ENCODE measurements at places on chromosomes 12 and 14. TPM values are rescaled to one million over a fixed set of nuclear protein-coding genes. Genes with fewer than 3 reads are reported as not detected.

GRCh38 chr12:108374596-108375320, 35.6 kb upstream of the CMKLR1 start:
- no peak for DNase-seq

- no peak for DNase-seq
Measured at GRCh38 chr12:32332446-32332845, 66.9 kb upstream of the FGD4 start.

PAH gene
- total RNA-seq = not detected

DNA sequence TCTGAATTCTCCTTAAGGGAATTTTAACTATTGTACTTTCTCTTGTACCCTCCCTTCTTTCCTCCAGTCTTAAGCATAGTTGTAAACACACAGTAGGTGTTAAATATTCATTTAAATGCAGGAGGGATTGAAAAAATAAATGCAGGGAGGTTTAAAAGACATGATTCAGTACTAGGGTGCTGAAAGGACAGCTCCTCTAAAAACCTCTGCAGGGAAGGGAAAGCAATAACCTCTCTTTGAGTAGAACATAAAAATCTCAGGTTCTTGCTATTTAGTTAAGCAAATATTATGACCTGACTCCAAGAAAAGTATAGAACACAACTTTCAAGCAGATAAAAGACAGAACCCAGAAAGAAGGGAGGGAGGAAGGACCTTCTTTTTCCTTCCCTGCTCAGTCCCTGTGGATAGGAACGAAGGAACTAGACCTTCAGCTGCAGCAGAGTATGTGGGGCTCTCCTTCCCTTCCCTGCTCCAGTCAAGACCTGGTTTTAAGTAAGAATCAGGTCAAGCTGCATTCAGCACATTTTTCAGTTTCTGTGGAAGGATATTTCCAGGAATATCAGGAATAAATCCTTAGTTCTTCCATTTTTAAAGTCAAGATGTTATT, 4.7 kb downstream of the MAP3K9 start:
- no peak for DNase-seq

DNA sequence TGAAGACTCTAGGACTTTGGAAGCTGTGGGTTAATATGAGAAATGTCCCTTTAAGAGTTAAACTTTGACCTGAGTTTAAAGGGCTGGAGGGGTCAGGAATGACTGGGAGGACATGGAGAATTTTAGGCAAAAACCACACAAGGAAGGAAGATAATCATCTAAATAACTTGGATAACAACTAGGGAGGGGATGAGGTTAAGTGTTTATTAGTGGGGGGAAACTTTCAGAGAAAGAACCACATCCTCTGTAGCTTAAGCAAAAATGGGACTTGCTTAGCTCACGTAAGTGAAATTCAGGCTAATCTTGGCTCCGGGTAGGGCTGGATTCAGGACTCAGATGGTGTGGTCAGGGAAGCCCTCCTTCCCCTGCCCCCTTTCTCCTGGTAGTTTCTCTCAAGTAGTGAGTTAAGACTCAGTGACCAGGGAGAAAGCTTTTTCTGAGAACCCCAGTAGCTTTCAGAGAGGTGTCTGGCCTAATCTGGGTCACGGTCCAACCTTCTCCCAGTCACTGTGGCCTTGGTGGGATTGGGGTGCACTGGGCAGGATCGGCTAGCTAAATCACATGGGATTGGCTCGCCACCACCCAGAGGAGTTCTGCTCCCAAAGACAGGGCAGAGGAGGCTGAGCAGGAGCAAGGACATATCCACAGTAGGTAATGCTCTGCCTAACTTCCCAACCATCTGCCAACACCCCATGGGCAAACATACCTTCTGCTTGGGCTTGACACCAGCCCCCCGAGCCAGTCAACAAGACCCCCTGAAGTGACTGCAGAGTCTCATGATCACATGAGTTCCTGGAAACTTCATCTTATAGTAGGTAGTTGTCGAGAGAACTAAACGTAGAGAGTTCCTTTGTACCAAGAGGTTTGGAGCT, 52.8 kb downstream of the ARF6 start:
- DNase-seq = no peak

DNA sequence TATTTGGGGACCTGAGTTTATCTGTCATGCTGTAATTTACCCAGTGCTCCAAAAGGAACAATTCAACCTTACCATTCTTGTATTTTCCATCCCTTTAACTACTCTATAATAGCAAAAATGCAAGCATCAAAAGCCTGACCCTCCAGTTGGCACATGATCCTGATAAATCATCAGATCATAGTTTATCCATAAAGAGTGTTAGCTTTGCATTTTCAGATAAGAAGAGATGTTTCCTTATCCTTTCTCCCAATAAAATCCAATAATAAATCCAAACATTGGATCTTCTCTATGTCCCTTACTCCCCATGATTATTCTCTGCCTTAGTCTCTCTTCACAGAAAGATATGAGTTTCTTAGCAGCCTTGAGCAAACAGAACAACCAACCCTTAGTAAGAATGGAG, 134.9 kb downstream of the FSCB start:
- DNase-seq = no peak
